ENCODE measurements at places on chromosomes 1 and 21. TPM values are rescaled to one million over a fixed set of nuclear protein-coding genes. Genes with fewer than 3 reads are reported as not detected.

The DCST2 gene
- total RNA-seq: not detected

The CNKSR1 gene
- 0.62 TPM for total RNA-seq

The NHLH1 gene
- total RNA-seq: 0.51 TPM

The PDZK1IP1 gene
- not detected for total RNA-seq

The FAM177B gene
- total RNA-seq: not detected

The KRTAP21-2 gene
- total RNA-seq: not detected

The SLC2A5 gene
- total RNA-seq: 12.6 TPM

The CBR1 gene
- 46.3 TPM for total RNA-seq

The TTLL7 gene
- 41.0 TPM for total RNA-seq

The KRTAP13-2 gene
- not detected for total RNA-seq

The NEK7 gene
- total RNA-seq: 106 TPM

The WNT9A gene
- 6.5 TPM for total RNA-seq

The NPHS2 gene
- not detected for total RNA-seq

The FCGR3A gene
- total RNA-seq: not detected

The VASH2 gene
- 113 TPM for total RNA-seq

The ESRRG gene
- 0.16 TPM for total RNA-seq

The SELE gene
- total RNA-seq: not detected

The CD52 gene
- total RNA-seq: not detected

The FMO2 gene
- total RNA-seq: not detected

The DRAXIN gene
- total RNA-seq: 0.53 TPM

The CHIT1 gene
- 5.0 TPM for total RNA-seq

The SLC44A5 gene
- 0.10 TPM for total RNA-seq

The AVPR1B gene
- total RNA-seq: not detected

The CYP4A22 gene
- total RNA-seq: not detected

The UBXN10 gene
- total RNA-seq: 0.03 TPM

The LORICRIN gene
- total RNA-seq: not detected

The KIAA0040 gene
- not detected for total RNA-seq

The OR2T35 gene
- total RNA-seq: not detected

The PPOX gene
- total RNA-seq: 18.5 TPM

The SCAF4 gene
- 6.1 TPM for total RNA-seq

The SH2D1B gene
- total RNA-seq: not detected

The ADAMTS4 gene
- 22.4 TPM for total RNA-seq

The STYXL2 gene
- total RNA-seq: 46.6 TPM

The FMO4 gene
- 3.1 TPM for total RNA-seq

The MAP3K21 gene
- 0.05 TPM for total RNA-seq

The GOLT1A gene
- not detected for total RNA-seq

The MYOG gene
- 1,586 TPM for total RNA-seq

The DNASE2B gene
- not detected for total RNA-seq

The RGSL1 gene
- total RNA-seq: not detected

The BNIPL gene
- 1.4 TPM for total RNA-seq

The ZNF648 gene
- not detected for total RNA-seq
